Activated CD4-positive, alpha-beta T cell treated with anti-CD3 and anti-CD28 coated beads for 4 hours (primary cell): ENCODE measurements at places on chromosomes 16 and 17.

GRCh38 chr17:64001763-64002529 lies 3.8 kb downstream of the PRR29 start:
- DNase-seq: no peak

DNA sequence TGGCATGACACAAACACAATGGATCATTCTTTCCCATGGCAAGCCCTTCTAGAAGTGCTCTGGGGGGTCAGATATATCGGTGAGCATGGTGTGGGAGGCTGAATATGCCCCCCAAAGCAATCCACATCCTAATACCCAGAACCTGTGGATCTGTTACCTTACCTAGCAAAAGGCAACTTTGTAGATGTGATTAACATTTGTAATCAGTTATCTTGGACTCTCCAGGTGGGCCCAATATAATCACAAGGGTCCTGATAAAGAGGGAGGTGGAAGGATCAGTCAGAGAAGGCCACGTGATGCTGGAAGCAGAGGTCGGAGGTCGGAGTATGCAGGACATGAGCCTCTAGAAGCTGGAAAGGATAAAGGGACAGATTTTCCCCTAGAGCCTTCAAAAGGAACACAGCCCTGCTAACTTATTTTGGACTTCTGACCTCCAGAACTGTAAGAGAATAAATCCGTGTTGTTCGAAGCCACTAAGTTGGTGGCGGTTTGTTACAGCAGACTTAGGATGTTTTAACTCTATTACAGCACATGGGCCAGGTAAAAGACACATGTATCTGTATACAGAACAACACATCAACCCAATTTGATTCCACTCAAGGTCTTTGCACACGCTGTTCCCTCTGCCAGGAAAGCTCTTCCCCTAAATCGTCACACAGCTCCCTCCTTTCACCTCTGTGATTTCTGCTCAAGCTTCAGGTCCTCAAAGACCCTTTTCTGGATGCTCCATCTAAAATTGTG lies 115.3 kb downstream of the NOG start:
- no peak for DNase-seq

DNA sequence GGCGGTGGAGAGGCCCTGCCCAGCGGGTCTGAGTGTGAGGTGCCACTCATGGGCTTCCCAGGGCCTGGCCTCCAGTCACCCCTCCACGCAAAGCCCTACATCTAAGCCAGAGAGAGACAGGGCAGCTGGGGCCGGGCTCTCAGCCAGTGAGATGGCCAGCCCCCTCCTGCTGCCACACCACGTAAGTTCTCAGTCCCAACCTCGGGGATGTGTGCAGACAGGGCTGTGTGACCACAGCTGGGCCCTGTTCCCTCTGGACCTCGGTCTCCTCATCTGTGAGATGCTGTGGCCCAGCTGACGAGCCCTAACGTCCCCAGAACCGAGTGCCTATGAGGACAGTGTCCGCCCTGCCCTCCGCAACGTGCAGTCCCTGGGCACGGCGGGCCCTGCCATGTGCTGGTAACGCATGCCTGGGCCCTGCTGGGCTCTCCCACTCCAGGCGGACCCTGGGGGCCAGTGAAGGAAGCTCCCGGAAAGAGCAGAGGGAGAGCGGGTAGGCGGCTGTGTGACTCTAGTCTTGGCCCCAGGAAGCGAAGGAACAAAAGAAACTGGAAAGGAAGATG lies 11.2 kb downstream of the VASN start:
- DNase-seq: no peak

DNA sequence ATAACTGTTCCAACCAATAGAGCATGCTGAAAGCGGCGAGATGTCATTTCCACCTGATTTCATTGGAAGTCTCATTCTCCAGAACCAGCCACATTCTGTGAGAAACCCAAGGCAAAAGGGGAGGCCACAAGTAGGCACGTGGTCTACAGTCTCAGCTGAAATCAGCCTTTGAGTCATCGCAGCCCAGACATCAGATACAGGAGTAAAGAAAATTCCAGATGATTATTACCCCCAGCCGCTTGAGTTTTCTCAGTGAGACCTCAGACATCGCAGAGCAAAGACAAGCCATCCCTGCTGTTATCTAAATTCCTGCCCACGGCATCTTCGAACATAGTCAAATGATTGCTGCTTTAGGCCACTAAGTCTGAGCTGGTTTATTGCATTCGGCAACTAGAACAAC lies 23.1 kb downstream of the STAT3 start:
- DNase-seq: peak; percentile 47

DNA sequence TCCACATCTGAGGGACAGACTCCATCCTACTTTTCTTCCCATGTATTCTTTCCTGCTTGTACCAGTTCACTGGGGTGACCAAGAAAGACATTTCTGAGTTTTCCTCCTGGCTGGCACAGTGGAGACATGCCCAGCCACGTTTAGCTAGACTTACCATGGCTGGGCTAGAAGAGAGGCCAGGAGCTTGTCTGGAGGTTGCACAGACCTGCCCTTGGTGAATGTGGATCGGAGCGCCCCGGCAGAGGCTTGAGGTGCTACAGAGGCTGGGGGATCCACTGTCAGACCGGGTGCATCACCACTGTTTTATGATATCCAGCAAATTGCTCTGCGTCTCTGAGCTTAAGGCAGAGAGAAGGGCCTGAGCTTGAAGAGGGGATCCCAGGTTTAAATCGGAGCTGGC lies 3.5 kb downstream of the IL4R start:
- DNase-seq: no peak

DNA sequence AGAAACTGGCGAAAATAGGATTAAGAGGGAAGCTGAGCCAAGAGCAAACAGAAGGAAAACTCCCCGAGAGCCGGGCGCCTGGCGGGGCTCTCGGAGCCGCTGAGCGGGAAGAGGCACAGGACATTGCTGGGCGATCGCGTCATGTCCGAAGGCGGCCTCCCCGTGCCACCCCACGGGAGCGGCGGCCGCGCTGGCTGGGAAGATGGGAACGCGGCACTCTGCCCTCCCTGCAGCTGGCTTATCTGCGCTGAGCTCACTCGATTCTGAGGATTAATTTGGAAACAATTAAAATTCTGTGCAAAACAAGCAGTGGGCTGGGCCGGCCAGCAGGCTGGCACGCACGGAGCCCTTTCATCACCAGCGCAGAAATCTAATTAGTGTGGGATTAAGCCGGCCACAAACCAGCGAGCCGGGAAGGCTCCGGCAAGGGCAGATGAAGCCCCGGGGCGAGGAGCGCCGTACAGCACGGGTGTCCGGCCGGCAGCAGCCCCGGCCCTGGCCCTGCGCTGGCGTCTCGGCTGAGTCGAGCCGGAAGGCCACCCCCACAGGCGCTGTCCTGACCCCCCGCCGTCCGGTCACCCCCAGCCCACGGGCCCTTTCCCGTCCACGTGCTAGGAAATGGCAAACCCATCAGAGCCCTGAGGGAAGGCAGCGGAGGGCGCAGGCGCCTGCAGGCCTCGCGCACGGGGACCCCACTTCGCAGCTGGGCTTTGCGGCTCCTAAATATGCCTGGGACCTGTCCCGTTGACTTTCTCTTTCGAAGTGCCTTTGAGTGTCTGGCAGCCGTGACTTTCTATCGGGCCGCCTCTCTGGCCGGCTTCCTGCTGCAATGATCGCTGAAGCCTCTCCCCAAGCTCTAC lies 37.9 kb downstream of the SOX8 start:
- DNase-seq: no peak
